ENCODE measurements at places on chromosomes 11 and 22.

DNA sequence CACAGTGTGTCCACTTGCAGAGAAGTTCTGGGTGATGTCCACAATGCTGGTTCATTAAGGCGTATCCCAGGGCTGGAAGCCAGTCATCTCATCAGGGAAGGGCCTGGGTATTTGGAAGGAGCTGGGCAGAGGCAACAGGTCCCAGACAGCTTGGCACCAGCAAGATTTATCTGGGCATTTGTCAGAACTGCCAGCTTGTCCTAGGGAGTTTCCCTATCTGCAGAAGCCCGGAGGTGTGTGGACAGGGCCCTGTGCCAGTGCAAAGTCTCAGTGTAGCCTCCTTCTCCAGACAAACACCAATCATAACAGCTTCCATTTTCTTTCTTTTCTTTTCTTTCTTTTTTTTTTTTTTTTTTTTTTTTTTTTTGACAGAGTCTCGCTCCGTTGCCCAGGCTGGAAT lies 125.3 kb upstream of the TIMP3 start:
- no peak for DNase-seq

- DNase-seq, result no peak
These were observed 24.6 kb downstream of the CSF2RB start for GRCh38 chr22:36938028-36938425.

DNA sequence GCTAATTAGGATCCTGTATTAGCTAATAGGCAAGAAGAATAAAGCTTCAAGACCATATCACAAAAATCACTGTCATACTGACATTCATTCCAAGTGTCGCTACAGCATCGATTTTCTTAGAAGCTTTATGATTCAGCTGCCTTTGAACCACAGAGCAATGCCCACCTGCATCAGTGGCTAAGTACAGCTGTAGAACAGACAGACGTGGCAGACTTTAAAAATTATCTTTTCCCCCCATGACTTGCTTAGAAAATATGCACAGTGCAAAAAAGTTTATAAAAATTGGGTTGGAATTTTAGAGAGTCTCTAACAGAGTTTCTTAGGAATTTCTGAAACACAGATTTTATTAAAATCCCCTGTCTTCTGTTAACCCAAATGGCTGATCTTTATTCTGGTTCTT lies 120.8 kb downstream of the CADM1 start:
- no peak for DNase-seq

- no peak for DNase-seq
These were observed 296.8 kb downstream of the RAB38 start for GRCh38 chr11:87878373-87878825.

GRCh38 chr11:113504586-113504985 lies 29.4 kb upstream of the DRD2 start:
- DNase-seq, result no peak

- peak; percentile 72 for DNase-seq
These were observed 5.3 kb downstream of the KCNE3 start for GRCh38 chr11:74462009-74462408.

DNA sequence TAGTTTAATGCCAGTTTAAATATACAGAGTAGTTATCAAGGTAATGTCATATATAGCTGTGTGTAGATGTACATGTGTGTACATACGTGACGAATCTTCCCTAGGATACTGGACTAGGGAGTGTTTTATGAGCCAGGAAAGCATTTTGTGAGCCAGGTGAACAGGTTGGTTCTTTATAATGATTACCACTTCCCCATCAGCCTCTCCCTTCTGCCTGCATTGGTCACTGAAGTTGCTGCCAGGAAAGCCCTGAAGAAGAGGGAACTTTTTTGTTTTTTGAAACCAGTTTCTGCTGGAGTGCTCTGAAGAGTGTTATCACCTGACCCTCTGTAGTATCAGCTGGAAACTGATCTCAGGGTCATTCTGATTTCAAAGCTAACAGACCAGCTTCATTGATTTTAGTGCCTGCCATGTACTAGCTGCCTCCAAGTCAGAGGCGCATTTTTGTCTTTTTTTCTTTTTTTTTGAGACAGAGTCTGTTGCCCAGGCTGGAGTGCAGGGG lies 14.2 kb upstream of the ST14 start:
- no peak for DNase-seq

GRCh38 chr22:30326255-30326705 lies 461 bp downstream of the TBC1D10A start:
- DNase-seq, result peak; percentile 6

GRCh38 chr22:44261861-44262595 lies 50.7 kb downstream of the SHISAL1 start:
- no peak for DNase-seq

DNA sequence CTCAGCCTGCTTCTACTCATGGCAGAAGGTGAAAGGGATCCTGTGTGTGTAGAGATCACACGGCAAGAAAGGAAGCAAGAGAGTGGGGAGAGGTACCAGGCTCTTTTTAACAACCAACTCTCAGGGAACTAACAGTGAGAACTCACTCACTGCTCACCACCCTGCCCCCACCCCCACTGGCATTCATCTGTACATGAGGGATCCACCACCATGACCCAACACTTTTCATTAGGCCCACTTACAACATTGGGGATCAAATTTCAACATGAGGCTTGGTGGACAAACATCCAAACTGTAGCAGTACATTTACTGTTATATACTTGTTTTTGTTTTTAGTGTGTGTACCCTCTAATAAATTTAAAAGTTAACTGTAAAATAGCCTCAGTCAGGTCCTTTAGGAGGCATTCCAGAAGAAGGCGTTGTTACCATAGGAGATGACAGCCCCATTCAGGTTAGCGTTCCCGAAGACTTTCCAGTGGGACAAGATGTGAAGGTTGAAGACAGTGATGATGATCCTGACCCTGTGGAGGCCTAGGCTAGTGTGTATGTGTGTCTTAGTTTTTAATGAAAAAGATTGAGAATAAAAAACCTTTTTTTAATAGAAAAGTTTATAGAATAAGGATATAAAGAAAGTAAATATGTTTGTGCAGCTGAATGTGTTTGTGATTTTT lies 11.3 kb downstream of the CUL5 start:
- DNase-seq, result no peak

DNA sequence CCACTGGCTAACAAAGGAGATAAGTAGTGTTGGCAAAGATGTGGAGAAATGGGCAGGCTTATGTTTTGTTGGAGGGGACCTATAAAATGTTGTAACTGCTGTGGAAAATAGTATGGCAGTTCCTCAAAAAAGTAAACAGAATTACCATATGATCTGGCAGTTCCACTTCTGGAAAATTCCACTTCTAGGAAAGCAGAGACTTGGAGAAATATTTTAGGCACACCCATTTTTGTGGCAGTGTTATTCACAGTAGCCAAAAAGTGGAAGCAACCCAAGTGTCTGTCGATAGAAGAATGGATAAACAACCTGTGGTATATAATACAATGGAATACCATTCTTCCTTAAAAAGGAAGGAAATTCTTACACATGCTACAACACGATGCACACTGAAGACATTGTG lies 57.0 kb upstream of the ADORA2A start:
- DNase-seq, result no peak

DNA sequence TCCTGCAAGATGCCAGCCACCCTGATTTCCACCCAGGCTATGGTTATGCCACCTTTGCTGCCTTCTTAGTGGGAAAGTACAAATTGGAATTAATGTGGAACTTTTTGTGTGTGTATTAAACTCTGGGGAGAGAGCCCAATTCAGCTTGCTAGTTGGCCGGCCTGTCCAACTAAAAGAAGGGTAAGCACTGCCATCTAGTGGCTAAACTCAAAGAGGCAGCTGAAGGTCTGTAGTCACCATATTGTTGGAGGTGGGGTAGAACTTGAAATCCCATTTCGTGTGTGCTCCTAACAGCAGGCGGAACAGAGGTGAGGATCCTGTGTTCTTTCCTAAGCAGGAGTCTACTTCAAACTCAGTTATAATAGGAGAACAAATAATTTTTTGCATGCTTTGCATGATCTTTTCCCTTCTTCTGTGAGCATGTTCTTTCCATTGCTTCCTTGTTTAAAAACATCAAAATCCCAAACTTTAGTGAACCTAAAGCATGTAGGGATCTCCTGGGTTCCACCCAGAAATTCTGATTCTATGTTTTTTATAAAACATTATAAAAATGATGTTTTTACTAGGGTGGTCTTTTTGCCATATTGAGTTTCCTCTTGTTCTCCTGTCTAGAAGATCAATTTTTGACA lies 138.8 kb upstream of the SORL1-AS1 start:
- peak; percentile 59 for DNase-seq

- DNase-seq, result no peak
These were observed 549.1 kb downstream of the MN1 start for GRCh38 chr22:27252282-27253049.

GRCh38 chr11:12674571-12674935 lies 332 bp downstream of the TEAD1 start:
- DNase-seq, result no peak

DNA sequence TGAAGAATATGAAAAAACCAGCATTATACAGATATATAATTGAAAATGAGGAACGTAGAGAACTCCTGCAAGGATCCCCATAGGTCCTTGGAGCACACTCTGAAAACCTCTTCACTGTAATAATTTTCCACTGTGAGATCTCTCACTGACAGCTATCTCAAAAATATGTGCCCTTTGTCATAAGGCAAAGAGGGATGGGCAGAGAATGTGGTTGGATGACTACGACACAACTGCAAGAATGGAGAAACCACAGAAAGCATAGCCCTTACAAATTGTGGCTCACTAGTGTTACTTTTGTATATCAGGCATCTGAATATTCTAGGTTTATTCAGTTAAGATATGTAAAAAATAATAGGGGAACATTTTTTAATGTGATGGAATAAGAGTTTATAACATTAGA lies 7.9 kb upstream of the CTSC start:
- DNase-seq, result no peak

All from CD4-positive, alpha-beta T cell treated with Interferon gamma for 1 hour (primary cell).